ENCODE measurements at places on chromosomes 5 and 9.

GRCh38 chr5:81717860-81718259 lies 33.0 kb downstream of the SSBP2 start:
- no peak for DNase-seq

- no peak for DNase-seq
Observed at GRCh38 chr5:151571270-151572173, 19.6 kb downstream of the FAT2 start.

DNA sequence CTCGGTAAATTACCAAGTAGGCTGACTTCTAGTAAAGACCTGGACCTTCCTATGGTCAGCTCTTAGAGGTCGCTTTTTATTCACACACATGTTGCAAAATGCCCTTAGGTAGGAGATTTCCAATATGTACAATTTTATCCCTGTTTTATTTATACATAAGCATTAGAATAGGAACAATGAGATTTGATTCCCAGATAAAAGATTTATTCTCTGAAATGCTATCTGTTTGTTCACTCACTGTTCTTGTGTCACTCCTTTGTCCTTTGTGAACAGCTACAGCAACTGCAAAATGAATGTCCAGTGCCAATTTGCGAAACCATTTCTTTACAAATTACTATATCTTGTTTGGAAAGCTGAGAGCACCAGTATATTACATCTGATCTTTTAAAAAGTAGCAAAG lies 991.5 kb upstream of the TYRP1 start:
- DNase-seq, result no peak

- no peak for DNase-seq
Observed at GRCh38 chr9:19913151-19913550, 124.3 kb upstream of the SLC24A2 start.

- DNase-seq, result no peak
Observed at GRCh38 chr9:98391406-98391805, 136.0 kb upstream of the TBC1D2 start.

DNA sequence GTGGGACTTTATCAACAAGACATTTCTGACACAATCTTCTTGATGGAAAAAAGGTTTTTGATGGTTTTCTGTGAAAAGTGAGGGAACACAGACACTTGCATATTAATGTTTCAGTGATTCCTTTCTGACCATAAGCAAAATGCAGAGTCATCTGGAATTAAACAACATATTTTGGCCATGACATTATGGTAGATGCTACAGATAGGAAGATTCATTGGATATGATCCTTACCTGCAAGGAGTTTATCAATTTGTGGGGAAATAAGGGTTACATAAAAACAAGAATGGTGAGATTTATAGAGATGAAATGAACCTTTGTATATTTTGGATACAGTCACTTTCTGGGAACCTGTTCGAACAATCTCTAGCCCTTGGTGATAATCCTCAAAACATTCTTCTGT lies 155.3 kb upstream of the GNA14 start:
- DNase-seq, result no peak

DNA sequence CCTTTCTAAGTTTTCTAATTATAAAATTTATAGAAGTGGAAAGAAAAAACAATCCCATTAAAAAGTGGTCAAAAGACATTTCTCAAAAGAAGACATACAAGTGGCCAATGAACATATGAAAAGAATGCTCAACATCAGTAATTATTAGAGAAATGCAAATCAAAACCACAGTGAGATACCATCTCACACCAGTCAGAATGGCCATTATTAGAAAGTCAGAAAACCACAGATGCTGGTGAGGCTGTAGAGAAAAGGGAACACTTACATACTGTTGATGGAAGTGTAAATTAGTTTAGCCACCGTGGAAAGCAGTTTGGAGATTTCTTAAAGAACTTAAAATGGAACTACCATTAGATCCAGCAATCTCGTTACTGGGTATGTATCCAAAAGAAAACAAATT lies 23.7 kb upstream of the PLPP1 start:
- DNase-seq, result no peak

DNA sequence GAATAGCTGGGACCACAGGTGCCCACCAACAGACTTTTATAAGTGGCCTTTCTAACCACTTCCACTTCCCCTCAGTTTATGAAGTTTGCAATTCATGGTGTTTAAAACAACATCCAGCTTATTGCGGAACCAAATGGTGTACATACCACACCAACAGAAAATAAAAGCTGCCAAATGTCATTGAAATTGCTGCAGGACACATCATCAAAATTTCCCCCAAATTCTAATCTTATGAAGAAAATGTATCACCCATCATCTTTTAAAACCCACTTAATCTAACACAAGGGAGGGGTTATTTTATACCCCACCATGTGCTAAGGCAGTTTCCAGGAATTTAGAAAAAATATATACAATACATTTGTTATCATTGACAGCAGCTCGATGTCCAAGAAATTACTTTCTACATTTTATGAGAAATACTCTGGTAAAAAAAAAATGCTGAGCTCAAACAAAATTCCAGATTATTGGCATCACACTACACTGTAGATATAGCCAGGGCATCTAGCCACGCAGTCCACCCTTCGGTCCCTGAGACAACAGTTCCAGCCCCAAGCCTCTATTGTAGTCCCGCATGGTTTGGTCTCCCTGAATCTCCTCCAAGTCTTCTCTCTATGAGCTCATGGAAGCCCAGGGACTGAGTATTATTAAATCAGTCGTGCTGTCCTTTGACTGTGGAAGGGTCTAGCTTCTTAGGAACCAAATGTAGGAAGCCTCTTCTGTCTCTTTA lies 372.8 kb upstream of the SLC30A5 start:
- DNase-seq, result no peak

- DNase-seq, result no peak
Observed at GRCh38 chr5:133905424-133905823, 63.0 kb downstream of the C5orf15 start.

- no peak for DNase-seq
Observed at GRCh38 chr5:140181002-140181483, 6.1 kb downstream of the CYSTM1 start.

DNA sequence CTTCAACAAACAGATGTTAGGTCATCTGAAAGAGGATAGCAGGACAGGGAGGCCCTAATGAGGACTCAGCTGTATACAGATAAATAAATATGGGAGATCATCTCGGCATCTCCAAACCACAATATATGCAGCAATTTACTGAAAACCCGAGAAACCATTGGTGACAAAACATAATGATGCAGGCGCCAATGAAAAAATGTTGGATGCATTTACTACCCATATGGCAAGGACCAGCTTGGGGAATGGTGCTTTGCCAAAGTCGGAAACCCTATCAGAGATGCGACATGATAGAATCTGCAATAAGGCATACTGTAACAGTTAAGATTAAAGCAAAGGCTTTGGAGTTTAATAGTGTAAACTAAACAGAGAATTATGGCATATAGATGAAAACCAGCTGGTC lies 92.0 kb downstream of the SNCAIP start:
- no peak for DNase-seq

DNA sequence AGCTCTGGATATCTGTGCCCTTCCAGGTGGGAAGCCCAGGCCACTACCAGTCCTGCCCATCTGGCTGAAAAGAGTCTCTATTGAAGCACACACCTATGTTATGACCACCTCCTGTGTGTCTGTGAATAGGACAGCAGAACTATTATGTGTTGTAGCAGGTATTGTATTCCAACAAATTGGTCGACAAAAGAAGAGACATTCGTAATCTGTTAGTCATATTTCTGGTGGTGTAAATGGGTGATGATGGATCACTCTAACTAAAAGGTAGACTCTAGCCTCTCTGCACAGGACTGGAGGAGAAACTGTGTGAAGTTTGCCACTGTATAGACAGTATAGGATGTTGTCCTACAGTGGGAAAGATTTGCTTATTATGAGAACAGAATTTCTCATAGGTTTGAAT lies 416.1 kb downstream of the TMEM38B start:
- no peak for DNase-seq

DNA sequence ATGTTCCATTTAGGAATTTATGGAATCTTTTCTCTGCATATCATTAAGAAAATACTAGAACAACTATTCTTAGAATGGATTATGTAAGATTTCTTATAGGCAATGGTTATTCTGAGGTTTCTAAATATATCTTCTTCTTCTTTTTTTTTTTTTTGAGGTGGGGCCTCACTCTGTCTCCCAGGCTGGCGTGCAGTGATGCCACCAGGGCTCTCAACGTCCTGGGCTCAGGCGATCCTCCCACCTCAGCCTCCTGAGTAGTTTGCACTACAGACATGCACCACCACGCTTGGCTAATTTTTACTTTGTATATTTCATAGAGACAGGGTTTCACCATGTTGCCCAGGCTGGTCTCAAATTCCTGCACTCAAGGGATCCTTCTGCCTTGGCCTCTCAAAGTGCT lies 137.2 kb downstream of the SREK1 start:
- no peak for DNase-seq

DNA sequence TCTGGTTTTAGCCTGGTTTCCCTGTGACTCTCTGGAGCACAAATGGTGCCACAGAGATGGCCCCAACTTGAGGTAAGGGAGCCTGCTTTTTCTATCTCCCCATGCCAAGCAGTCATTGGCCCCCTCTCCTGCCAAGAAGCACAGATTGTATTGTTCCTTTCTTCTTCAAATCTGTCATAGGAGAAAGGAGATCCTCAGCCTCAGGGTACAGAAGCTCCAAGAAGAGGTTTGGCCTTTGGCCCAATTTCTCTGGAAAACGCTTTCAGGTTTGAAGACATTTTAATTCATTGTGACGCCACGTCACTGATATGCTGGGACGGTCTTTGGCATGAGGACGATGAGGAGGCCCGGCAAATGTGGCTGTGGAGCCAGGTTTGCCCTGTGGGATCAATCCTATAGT lies 29.2 kb upstream of the PANK3 start:
- no peak for DNase-seq

DNA sequence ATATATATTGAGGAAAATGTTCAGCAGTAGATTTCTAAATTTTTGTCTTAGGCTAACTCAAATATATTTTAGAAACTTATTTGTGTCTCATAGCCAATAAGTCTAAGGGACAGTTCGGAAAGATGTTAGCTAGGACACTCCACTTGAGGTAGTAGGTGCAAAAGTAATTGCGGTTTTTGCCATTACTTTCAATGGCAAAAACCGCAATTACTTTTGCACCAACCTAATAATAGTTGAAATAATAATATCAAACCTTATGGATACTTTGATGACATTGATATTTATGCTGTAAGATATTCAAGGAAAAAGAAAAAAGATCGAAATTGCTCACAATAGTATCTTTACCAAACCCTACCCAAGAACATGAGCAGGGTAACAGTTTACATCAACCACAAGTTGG lies 555.5 kb upstream of the ST8SIA4 start:
- no peak for DNase-seq

GRCh38 chr9:93520523-93520922 lies 55.9 kb upstream of the PHF2 start:
- no peak for DNase-seq

DNA sequence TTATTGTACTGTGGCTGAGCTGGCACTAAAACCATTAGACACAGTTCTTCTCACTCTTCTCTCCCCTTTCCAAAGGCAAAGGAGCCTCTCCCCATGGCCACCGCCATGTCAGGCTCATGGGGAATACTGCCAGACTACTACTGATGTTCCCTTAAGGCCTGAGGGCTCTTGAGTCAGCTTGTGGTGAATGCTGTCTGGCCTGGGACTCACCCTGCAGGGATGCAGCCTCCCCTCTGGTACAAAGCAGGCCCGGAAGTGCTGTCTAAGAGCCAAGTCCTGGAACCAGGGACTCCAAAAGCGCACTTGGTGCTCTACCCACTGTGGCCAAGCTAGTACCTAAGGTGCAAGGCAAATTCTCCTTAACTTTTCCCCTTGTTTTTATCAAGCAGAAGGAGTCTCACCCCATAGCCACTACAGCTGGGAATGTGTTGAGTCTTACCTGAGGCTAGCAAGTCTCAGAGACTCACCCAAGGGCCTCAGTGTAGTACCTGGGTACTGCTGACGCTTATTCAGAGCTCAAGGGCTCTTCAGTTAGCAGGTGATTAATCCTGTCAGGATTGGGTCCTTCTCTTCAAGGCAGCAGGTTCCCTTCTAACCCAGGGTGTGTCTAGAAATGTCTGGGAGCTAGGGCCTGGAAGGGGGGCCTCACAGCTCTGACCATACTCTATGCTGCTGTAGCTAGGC lies 33.2 kb upstream of the C5orf46 start:
- no peak for DNase-seq

DNA sequence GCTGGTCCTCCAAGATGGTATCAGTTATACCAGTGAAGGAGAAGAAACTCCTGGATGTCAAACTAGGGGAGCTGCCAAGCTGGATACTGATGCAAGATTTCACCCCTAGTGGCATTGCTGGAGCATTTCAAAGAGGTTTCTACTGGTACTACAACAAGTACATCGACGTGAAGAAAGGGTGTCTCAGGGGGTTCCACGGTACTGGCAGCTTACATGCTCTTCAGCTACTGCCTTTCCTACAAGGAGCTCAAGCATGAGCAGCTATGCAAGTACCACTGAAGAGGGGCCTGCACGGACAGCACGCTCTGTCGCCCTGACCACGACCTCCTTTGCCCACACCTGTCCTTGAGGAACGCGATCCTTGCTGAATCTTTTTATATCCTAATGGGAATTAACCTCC lies 19.5 kb downstream of the ACTL7B start:
- DNase-seq, result no peak

DNA sequence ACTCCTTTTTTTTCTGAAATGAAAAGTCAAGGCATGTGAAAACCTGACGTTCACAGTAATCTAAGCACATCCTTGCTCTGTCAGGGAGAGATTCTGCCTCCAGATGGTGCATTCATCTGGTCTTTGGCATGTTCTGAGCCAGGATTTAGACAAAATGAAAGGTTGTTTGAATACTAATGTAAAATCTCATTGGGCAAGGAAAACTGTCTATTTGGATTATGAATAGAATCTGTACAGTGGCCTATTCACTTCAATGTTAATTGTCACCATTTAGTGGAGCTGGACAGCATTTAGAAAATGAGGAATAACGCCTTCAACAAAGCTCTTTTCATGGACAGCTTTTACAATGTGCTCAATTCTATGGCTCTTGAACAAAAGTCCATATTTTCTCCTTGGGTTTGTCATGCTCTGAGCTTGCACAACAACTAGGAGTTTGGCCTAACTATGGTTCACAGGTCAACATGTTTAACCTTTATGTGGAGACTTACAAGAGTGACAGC lies 28.9 kb downstream of the ARHGEF28 start:
- DNase-seq, result no peak

DNA sequence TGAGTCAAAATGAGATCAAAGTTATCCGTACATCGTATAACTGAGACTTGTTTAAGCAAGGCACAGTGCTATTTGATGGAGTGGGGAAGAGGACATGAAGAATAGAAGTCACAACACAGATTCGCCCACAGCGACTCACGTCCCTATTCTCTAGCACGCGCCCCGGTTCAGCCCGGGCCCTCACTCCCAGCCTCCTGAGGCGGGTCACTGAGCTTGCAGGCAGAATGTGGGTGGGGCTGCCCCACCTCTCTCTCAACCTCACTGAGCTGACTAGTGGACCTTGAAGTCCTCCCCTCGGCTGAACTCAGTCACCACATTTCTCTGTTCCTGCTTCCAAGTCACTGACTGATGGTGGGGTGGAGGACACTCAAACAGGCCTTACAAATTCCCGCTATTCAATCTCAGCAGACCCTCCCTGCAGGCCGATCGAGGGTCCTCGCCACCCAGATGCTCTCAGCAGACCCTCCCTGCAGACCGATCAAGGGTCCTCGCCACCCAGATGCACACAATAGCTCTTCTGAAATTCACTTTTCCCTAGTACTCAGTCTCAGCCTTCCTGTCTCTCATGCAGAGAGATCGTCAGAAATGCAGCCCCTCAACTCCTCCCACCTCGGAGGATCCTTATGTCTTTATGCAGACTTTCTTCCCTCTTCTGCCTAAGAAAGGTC lies 12.9 kb downstream of the GLDC start:
- no peak for DNase-seq
